ENCODE measurements at places on chromosomes 4 and X.
A peak's percentile ranks its signal among the peaks of the same experiment; 100 is the strongest.

DNA sequence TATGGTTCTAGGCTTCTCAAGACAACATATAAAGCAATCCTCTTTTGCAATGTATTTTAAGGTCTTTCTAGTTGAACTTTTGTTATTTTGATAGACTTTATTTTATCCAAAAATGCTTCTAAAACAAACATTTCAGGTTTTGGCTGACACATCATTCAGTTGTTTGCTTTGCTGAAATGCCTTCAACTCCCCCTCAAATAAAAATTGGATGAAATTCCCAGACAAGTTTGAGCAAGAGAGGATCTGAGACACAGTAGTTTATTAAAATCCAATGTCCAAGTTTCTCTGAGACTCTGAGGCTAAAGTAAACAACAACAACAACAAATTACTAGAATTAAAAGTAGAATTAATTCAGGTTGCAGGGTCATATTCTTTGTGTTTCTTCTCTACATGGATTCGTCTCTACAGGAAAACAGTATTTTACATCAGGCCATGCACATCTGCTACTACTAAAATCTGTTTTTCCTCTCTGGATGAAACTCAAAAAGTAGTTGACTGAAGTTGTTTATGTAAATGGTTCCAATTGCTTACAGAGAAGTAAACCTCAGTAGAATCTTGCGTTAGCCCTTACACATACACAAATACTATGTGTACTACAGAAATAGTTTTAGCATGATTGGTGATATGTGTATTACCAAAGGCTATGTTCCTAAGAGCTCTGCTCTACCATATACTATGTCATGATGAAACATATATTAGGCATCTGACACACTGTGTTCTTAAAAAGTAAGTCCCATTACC is 64.9 kb downstream of the PRSS12 start:
- DNase-seq: no peak

GRCh38 chr4:5277079-5277478 is 225.8 kb downstream of the STK32B start:
- DNase-seq: no peak

- DNase-seq: no peak
Measured at GRCh38 chr4:15343581-15343980, 84.3 kb upstream of the C1QTNF7 start.

- no peak for DNase-seq
Measured at GRCh38 chr4:125642645-125643044, 327.9 kb downstream of the FAT4 start.

GRCh38 chr4:7815981-7816380 is 123.7 kb downstream of the AFAP1 start:
- no peak for DNase-seq

GRCh38 chr4:89064848-89065247 is 7.9 kb upstream of the FAM13A start:
- no peak for DNase-seq

DNA sequence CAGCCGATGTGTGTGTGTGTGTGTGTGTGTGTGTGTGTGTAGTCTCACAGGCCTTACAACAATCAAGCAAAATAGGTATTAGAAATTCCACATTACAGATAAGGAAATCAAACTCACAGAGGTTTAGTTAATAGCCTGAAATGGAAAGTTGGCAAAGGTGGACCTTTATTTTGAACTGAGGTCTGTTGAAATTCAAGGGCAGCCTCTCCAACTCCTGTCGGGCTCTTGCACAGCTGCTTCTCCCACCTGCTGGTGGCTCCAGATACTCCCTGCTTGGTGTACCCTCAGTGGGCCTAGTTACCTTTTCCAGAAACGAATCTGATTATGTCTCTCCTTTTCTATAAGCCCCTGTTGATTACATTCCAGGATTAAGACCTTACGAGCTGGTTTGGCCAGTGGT is 195.9 kb downstream of the MGST2 start:
- DNase-seq: no peak

GRCh38 chr4:15793506-15794363 is 15.6 kb downstream of the CD38 start:
- no peak for DNase-seq

- no peak for DNase-seq
Measured at GRCh38 chr4:133143775-133144430, 5.2 kb upstream of the PCDH10 start.

- DNase-seq: no peak
Measured at GRCh38 chr4:135739354-135739753, 1537.8 kb upstream of the PABPC4L start.

DNA sequence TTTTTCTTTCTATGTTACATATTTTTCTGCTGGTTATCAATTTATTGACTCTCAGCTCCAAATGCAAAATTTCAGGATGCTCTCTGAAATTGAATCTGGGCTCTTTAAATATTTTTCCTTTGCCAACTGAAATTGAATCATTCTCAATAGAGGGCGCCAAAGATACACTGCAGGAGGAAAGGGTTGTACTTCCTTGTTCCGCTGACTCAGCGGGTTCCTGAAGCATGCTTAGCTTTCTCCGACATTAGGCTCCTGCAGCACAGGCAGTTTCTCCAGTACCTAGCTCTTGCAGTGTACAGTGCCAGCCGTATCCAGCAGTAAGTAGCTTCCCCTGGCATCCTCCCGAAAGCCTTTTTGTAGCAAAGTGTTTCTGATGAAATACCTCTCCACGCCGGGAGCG is 28.8 kb upstream of the CFAP47 start:
- peak; percentile 9 for DNase-seq

GRCh38 chr4:146333895-146334262 is 119.5 kb downstream of the REELD1 start:
- no peak for DNase-seq

GRCh38 chrX:15319075-15319474 is 3.6 kb upstream of the ASB11 start:
- DNase-seq: no peak

DNA sequence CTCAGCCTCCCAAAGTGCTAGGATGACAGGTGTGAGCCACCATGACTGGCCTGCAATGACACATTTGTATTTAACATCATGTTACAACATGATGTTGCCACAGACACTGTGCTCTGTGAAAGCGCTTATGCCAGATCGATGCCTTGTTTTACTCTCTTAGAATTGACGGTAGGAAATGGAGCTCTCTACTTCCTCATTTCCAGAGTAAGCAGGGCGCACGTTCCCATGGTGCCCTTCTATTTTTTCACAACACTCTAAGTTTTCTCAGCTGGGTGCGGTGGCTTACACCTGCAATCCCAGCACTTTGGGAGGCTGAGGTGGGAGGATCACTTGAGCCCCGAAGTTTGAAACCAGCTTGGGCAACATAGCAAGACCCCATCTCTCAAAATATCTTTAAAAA is 60.7 kb upstream of the DHRSX start:
- DNase-seq: no peak

DNA sequence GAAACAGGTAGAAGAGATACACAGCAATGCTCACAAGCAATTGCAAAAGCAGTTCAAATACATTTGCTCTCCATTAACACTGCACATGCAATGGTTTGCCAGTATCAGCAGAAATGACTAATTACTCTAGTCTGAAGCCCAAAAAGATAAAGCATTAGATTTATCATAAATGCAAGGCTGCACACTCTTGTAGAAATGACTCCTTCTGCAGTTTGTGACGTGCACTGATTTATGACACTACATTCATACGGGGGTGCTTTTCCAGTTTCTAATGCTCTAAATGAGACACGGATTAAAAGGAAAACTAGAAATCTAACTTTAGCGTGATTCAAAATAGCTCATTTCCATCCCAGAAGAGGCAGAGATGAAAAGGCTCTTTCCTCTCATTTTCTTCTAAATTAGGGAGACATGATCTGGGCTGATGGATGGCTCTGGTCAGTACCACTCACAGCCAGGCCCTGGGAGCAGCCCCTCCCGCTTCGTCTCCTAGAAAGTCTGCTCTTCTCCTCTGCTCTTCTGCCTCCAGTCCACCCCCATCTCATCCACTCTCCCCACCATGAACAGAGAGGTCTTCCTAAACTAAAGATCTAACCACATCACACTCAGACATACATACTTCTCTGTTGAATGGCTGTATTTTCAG is 33.2 kb downstream of the PPP2R2C start:
- DNase-seq: no peak

DNA sequence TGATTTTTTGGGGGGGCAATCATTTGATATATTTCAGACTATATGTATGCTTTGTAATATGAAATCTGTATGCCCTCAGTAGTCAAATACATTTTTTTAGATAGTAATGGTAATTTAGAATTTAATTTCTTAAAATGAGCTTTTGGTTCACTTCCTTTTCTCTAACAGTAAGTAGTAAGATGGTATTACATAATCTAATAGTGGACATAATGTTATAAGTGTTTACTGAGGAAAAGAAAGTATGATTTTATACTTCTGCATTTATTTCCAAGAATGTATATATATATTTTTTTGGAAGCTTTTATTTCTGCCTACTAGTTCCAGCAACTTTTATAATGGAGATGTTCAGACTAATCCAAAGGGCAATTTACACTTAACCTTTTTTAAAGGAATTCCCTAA is 1450.7 kb upstream of the TENM3 start:
- no peak for DNase-seq

- no peak for DNase-seq
Measured at GRCh38 chrX:20531667-20532066, 265.0 kb upstream of the RPS6KA3 start.

DNA sequence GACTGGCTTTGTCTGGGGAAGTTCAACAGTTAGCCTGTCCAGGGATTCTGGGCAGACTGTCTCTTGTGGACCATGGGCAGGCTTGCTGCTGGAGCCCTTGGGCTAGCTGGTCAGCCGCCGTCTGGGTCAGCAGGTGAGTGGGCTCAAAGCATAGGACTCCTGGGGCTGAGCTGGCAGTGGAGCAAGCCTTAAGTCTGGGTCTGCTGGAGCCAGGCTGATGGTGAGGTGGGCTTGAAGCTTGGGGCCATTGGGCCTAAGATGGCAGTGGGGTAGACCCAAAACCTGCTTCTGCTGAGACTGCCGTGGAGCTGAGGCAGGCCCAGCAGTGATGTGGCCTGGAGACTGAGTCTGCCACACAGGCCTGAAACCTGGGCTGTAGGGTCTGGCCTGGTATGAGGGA is 645.1 kb downstream of the RAPGEF2 start:
- DNase-seq: no peak

- DNase-seq: no peak
Measured at GRCh38 chr4:2138846-2139500, 79.8 kb downstream of the NAT8L start.

GRCh38 chr4:912548-913279 is 19.4 kb downstream of the GAK start:
- DNase-seq: no peak

DNA sequence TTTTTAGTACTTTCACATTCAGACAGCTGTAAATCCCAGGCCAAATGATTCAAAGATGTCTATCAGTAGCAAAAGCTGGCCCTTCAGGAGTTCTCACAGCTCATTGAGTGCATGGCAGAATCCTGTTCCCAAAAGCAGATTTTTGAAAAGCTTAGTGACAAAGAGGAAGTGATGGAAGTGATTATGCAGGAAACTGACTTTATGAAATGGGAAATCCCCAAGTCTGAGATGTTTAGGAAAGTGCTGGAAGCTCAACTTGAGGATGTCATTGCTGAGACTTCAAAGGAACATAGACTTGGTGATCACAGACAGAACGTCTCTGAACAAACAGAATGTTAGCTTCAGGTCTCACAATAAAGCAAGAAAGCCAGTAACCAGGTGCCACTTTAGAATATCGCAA is 51.0 kb upstream of the CFAP47 start:
- DNase-seq: no peak

- no peak for DNase-seq
Measured at GRCh38 chr4:96916711-96917110, 1076.8 kb downstream of the PDHA2 start.

Measured in activated CD4-positive, alpha-beta T cell treated with anti-CD3 and anti-CD28 coated beads for 48 hours (primary cell).